Erythroblast (primary cell): ENCODE measurements at places on chromosomes 6 and 20.

- DNase-seq, result no peak
These were observed 15.9 kb downstream of the NT5E start for GRCh38 chr6:85465762-85466161.

DNA sequence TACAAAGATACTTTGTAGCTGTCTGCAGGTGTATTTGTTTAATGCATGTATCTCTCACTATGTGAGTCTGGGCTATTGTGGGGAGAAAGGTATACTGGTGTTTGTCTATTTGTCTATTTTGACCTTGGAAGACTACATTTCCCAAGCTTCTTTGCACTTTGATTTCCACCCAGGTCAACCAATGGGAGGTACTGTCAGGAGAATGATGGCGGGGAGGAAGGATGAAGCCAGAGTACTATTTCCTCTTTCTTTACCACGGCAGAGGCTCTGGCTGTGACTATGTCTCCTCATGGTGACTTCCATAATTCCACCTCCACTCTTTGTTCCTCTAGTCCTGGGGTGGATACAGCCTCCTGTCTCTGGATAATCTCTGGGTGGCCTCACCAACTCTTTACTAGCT, 23.1 kb downstream of the LBP start:
- no peak for DNase-seq

- no peak for DNase-seq
These were observed 11.8 kb downstream of the GTSF1L start for GRCh38 chr20:43715044-43715443.

DNA sequence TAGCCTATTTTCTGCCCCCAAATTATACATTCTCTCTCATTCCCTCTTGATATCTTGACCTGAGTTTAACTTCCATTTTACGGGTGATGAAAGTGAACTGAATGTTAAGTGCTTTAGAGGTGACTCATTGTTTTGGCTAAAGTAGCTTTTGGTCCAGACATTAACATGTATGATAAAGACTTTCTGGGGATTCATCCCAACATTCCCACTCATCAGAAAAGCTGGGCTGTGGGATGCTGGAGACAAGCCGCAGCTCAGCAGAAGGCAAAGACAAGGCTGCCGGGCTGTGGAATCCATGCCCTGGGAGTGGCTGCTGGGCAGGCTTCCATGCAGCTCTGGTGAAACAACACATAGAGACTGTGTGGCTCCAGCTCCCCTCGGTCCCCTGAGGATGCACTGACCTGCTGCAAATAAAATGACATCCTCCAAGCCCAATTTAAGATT, 89.9 kb upstream of the SYNDIG1 start:
- no peak for DNase-seq

DNA sequence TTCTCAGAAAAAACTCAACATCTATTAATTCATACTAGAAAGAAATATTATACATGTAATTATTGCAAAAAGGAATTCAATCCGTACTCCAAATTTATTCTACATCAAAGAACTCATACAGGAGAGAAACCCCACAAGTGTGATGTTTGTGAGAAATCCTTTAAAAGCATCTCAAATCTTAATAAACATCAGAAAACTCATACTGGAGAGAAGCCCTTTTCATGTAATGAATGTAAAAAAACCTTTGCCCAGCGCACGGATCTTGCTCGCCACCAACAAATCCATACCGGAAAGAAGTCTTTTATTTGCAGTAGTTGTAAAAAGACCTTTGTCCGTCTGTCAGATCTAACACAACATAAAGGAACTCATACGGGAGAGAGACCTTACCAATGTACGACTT, 22.0 kb downstream of the ZNF334 start:
- no peak for DNase-seq

DNA sequence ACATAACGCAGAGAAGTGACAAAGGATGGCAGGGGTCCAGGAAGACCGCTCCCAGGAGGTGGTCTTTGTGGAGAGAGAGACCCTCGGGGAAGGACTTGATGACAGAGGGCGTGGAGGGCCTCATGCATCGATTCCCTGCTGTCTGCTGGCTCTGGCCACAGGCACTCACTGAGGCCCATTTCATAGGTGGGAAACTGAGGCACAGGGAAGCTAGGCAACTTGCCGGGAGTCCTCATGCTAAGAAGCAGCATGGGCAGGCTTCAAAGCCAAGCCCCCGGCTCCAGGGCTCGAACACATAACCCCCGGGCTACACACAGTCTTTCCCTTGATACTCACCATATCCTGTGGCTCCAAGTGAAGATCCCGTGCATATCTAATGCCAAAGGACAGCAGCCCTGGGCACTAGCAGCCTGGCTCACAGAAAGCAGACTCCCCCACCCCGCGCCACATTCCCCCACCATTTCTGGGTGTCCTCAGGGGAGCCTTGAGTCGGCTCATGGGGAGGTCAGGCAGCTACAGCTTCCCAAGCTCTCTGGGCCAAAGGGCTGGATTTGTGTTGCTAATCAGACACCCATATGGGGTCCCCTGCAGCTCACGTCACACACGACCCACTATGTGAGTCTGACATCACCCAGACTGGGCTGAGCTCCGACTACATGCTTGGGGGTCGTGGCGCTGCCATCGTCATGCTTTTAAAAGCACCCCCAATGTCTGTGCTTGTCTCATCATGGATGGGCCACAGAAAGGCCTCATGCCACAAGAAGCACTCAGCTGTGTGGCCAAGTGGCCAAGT, 130.9 kb upstream of the PMEPA1 start:
- DNase-seq, result no peak

DNA sequence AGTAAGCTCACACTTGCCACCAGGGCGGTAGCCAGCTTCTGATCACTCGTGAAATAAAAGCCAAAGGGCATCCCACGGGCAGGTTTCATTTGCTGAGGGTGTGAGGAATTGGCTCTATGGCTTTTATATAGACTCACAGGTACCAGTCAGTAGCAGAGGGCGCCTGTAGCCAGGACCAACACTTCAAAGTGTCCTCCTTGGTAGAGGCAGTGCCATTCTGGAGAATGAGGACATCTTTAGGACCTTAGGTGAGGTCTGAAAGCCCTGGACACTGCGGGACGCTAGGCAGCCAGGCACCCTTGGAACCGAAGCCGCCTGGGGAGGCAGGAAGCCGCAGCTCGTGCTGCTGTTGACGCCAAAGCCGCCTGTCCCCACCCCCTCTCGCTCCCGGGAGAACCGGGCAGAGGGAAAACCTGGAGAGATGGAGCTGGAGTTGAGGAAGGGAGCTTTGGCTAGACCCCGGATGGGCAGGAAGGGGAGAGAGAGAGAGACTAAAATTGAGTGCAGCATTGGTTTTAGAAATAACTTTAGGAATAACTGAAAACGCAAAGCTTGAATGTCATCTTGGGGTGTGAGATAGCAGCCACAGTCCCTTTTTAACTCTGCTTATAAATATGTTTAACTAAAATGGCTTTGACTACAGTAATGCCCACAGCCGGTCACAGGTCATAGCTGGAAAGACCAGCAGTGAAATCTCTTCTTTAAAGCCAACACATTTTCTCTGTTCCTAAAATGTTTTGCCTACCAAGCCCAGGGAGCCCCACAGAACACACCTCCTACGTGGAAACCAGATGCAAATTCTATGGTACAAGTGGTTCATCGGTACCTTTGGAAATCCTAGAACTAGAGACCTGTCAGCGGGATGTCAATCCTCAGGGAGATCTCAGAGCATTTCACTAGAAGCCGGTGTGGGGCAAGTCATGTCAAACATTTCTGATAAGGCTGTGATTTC, 128.5 kb upstream of the CDYL start:
- DNase-seq, result peak; percentile 59

DNA sequence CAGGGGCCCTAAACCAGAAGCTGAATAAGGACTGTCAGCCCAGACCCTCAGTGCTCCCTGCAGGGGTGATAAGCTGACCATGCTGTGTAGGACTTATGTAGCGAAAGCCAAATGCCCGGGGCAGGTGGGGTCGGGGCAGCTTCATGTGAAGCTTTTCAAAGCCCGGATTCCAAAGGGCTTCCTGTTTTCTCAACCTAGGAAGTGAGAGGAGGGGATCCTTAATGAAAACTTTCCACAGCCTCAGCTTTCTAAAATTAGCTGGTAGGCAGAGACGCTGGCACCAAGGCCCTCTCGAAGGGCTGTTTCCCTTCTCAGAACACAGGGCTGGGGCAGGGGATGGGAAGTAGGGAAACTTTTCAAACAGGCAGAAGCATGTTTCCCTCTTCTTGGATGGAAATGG, 148.9 kb downstream of the NFATC2 start:
- no peak for DNase-seq

- DNase-seq, result no peak
These were observed 1027.4 kb upstream of the FLRT3 start for GRCh38 chr20:15364781-15365180.

DNA sequence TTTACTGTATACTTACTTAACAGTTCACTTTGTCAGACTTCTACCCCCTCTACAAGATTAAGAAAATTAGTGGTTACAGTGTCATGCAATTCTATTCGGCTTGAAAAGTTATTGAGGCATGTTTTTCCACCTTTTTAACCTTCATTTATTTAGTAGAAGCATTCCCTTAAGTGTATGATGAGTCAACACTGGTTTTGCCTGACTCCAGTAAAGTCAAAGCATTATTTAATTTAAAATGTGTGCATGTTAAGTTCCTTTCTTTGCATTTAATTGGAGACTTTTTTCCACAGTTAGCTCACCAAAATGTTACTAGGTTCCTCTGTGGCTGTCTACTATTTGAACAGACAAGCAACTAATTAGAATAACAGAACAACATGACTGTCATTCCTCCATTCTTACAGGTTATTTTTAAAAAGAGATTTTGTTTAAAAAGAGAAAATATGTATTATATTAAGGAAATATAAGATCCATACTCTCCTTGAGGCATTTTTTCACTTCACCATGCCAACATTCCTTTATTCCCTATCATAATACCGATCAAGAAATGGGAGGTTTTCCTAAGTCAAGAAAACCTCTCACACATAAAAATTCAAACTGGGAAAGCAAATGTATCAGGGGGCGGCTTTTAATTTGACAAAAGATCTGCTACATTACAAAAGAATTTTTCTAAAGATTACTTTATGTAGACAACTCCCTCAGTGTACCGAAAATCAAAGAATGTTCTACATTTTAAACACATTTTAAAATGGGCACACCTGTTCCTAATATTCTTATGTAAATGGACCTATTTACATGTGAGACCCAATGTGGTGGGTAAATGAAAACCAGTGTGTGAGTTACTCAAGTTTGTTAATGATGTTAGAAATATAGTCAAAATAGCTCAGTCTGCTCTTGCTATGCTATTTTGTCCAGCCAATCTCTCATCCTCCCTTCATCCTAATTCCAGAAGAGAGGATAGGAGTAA, 361.2 kb downstream of the UTRN start:
- DNase-seq, result no peak

- DNase-seq, result peak; percentile 42
These were observed 50.6 kb downstream of the GJA10 start for GRCh38 chr6:89944826-89945407.

- DNase-seq, result no peak
These were observed 107.9 kb downstream of the EPM2A start for GRCh38 chr6:145627451-145627850.

DNA sequence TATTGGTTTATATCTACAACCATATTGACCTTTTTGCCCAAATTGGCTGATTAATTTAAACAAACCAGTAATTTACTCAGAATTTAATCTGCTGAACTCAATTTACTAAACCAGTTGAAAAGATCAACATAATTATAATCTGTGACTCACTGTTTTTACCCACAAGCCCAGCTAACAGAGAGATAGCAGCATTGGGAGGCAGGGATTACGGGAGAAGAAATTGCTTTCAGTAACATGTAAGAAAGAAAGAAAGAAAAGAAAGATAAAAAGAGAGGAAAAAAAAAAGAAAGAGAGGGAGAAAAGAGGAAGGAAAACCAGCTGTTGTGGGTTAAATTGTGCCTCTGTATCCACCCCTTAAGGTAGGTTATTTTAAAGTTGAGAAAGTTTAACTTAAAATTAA, 13.3 kb upstream of the RHAG start:
- peak; percentile 39 for DNase-seq

- DNase-seq, result no peak
These were observed 27.0 kb upstream of the ECI2 start for GRCh38 chr6:4162370-4162769.

DNA sequence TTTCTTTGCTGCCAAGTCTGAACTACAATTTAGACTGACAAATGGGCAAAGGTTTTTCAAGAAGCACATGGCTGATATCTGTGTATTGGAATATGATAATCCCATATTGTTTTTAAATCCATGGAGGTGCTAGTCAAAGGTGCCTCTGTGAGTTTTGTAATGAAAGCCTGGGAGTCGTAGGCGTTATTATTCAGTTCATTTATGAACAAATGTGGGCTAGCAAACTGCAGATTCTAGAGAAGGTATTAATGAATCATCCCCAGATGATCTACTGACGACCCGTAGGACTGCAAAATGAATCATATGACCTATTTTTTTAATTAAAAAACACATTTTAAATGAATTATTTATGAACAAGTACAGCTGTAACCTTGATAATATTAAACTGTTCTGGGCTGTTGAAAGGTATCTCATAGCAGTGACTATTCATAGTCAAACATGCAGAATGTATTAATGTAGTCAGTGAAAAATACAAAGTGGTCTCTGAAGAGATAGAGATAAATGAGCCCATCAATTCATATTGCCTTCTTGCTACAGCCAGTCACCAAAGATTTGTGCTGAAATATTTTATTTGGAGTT, 1317.8 kb upstream of the MAP3K7 start:
- no peak for DNase-seq

DNA sequence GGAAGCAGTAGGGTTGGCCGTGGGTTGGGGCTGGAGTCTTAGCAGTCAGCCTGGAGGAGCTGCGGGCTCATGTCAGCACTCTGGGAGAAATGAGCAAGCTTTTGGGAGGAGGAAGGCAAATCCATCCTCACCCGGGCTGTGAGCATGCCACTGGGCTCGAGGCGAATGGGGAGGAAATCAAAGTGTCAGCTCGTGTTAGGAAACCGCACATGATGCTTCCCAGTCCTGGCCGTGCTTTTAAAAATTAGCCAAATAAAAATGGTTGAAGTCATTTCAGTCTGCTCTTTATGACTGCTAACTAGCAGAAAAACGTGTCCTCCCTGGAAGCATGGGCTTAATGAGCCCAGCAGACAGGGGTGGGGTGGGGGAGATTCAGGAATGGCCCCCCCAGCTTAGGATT, 98.1 kb downstream of the NFATC2 start:
- no peak for DNase-seq

- no peak for DNase-seq
These were observed 93.1 kb downstream of the CHD6 start for GRCh38 chr20:41524980-41525613.

- DNase-seq, result no peak
These were observed 54.2 kb downstream of the MRPL14 start for GRCh38 chr6:44072959-44073611.
